Upper lobe of left lung (tissue), 6 donors: ENCODE measurements at places on chromosomes 2 and 18.

DNA sequence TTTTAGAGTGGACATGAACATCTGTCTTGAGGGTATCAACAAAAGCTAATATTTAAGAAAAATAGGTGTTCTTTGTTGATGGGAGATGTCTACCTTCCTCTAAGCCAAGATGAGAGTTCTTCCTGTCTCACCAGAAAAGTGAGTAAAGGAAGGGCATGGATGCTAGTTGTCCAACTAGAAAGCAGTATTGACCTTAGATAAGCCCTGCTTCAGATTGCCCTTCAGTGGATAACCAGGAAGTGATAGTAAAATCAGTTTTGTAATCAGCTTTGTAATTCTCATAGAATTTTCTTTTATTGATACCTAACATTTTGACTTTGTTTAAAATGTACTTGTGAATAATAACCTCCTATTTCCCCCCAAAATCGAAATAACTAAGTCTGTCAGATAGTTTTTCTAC lies 134.7 kb downstream of the ZNF407 start:
- no peak for DNase-seq

DNA sequence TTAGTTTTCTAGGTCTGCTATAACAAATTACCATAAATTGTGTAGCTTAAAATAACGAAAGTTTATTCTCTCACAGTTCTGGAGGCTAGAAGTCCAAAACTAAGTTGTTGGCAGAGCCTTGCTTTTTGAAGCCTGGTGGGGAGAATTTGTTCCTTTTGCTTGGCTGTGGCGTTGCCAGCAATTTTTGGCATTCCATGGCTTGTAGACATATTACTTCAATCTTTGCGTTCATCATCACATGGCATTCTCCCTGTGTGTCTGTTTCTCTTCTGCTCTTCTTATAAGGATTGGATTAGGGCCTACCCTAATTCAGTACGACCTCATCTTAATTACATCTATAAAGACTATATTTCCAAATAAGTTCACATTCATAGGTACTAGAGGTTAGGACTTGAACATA lies 217.7 kb downstream of the MBD5 start:
- no peak for DNase-seq

GRCh38 chr2:180495606-180496005 lies 484.8 kb upstream of the UBE2E3 start:
- DNase-seq = no peak

- no peak for DNase-seq
Measured at GRCh38 chr2:223936862-223937326, 8.2 kb downstream of the WDFY1 start.

DNA sequence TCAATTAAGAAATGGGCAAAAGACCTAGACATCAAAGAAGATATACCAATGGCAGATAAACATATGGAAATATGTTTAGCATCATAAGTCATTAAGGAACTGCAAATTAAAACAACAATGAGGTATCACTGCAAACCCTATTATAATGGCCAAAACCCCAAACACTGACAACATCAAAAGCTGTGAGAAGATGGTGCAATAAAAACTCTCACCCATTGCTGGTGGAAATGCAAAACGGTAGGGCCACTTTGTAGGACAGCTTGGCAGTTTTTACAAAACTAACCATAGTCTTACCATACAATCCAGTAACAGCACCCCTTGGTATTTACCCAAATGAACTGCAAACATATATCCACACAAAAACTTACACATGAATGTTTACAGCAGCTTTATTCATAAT lies 213.1 kb downstream of the UBE2E3 start:
- DNase-seq = no peak

GRCh38 chr2:20431772-20432171 lies 15.1 kb upstream of the RHOB start:
- DNase-seq = no peak

GRCh38 chr2:106868275-106868674 lies 17.7 kb downstream of the ST6GAL2 start:
- DNase-seq = no peak

GRCh38 chr18:25253779-25254178 lies 98.2 kb downstream of the ZNF521 start:
- DNase-seq = no peak

DNA sequence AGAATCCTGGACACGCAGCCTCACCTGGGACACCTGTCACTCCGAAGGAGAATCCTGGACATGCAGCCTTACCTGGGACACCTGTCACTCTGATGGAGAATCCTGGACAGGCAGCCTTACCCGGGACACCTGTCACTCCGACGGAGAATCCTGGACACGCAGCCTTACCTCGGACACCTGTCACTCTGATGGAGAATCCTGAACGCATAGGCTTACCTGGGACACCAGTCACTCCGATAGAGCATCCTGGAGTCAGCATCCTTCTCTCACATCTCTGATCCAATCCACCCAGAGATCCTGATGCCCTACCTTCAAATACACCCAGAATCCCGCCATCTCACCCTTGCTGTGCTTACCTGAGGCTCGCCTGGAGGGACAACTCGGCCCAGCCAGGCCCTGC lies 154.9 kb downstream of the NDUFA10 start:
- DNase-seq = no peak

DNA sequence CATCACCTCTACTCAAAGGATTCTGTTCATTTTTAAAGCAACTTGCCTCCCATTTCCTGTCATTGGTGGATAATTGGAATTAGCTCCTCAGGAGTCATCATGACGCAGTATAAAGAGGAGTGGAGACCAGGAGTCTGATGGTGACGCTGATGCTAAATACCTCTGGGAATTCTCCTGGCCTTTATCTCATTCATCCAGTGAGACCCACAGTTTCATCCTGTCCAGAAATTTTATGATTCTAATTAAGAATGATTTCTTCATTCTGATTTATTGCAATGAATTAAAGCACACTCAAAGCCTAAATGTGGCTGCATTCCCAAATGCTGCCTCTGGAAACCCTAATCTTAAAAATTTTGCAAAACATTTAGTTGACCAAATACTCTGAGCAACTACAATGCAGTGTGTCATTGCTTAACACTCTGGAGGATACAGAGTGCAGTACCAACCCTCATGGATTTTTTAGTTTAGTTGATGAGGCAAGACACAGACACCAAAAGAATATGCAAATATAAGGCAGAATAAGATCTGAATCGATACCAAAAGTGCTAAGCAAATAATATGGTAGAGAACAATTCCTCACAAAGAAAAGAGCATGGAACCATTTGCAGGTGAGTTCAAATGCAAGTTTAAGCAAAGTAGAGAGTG lies 236.2 kb downstream of the ETAA1 start:
- DNase-seq = no peak
